SHP77 (cell line): ENCODE measurements at places on chromosomes 6 and 20.

DNA sequence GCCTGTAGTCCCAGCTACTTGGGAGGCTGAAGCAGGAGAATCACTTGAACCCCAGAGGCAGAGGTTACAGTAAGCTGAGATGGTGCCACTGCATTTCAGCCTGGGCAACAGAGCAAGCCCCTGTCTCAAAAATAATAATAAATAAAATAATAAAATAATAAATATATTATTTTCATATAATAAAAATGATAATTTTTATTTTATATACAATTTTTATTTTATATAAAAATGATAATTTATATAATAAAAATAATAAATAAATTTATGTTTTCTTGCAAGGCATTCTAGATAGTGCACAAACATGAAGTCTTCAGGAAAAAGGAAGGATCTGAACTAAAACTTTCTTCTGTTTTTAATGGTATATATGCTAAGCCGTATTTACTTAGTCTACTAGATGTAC is 12.6 kb upstream of the SGK1 start:
- no peak for DNase-seq

DNA sequence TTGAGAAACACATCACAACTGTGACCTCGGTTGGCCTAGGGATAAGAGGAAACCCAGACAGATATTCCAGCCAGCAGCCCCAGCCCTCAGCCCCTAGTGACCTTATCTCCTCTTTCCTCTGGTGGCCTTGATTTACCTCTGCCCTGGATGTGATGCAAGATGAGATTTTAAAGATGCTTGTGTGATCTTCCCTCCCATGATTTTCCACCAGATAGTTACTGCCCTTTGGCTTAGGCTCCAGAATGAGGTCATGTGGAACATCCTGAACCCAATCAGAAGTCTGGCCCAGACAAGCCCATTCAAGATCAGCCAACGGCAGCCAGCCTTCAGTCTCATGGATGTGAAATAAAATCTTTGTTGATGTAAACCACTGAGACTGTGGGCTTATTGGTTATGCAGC is 104.0 kb downstream of the BANF2 start:
- no peak for DNase-seq

DNA sequence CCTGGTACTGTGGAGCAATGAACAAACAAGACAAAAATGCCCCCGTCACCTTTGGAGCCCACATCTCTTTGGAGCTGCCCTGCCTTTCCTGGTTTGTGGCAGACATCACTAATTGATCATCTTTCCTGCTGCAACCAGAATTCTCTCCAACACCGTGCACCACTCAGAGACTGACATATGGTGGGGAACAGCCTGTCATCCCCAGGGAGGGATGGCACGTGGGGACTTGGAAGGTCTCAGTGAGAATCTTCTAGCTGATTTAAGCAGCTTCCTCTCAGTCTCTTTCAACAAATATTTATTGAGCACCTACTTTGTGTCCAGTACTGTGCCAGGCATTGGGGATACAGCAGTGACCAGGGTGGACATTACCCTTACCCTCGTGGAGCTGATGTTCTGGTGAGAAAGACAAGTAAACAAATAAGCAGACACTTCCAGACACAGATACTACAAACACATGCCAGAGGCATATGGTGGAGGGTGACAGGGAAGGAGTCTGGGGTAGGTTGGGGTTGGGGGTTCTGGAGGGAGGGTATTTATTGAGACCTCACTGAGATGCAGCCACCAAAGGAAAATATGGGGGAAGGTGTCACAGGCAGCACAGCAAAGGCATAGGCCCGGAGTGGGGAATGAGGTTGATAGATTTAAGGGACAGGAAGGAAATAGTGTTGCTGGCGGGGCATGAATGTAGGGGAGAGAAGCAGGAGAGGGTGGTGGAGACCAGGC is 82.3 kb downstream of the CEBPB start:
- no peak for DNase-seq

DNA sequence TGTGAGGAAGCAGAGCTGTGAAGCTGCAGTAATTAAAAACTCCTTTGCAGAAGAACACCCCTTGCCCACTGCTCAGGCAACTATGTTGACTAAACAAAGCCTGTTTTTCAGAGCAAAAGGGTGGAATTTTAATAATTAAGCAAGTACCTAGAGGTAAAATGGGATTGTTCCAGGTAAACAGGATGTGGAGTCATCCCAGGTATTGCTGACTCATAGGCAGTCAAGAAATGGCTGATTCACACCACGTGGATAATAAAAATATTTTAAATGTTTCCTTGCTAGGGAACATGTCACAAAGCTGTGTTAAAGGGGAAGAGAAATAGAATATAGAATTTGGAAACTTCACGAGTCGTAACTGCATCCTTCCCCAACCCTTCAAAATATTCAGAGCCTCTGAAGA is 491.8 kb downstream of the BTBD3 start:
- no peak for DNase-seq
